ENCODE measurements at places on chromosomes 3 and 15. TPM values are rescaled to one million over a fixed set of nuclear protein-coding genes. Genes with fewer than 3 reads are reported as not detected.

Gene CYP19A1
- not detected for total RNA-seq

- no peaks in the 10 kb centered on the region for H3K36me3 ChIP-seq
- no peak overlapping the region for H3K27ac ChIP-seq
- no peak overlapping the region for H3K4me3 ChIP-seq
- no peaks in the 10 kb centered on the region for H3K27me3 ChIP-seq
Observed at GRCh38 chr3:148408667-148409066, 289.0 kb upstream of the AGTR1 start.

Gene CFAP100
- total RNA-seq = not detected

Gene ZIC1
- total RNA-seq = not detected

- no peaks in the 10 kb centered on the region for H3K27me3 ChIP-seq
- DNase-seq = no peak
- H3K4me3 ChIP-seq = no peak overlapping the region
- H3K27ac ChIP-seq = no peak overlapping the region
- no peaks in the 10 kb centered on the region for H3K4me1 ChIP-seq
- H3K36me3 ChIP-seq = no peaks in the 10 kb centered on the region
Observed at GRCh38 chr3:175260145-175260794, 401.1 kb downstream of the NAALADL2 start.

- H3K4me1 ChIP-seq = peaks cover 7% of the 10 kb centered on the region
- no peaks in the 10 kb centered on the region for H3K36me3 ChIP-seq
- no peak overlapping the region for H3K4me3 ChIP-seq
- no peak for DNase-seq
- no peak overlapping the region for H3K27ac ChIP-seq
Observed at GRCh38 chr15:54289590-54290136, 311.4 kb downstream of the UNC13C start.

- H3K4me1 ChIP-seq = no peaks in the 10 kb centered on the region
- H3K27ac ChIP-seq = no peak overlapping the region
- no peaks in the 10 kb centered on the region for H3K27me3 ChIP-seq
- no peak for DNase-seq
- H3K4me3 ChIP-seq = no peak overlapping the region
Observed at GRCh38 chr15:36177590-36178302, 401.7 kb upstream of the CDIN1 start.

DNA sequence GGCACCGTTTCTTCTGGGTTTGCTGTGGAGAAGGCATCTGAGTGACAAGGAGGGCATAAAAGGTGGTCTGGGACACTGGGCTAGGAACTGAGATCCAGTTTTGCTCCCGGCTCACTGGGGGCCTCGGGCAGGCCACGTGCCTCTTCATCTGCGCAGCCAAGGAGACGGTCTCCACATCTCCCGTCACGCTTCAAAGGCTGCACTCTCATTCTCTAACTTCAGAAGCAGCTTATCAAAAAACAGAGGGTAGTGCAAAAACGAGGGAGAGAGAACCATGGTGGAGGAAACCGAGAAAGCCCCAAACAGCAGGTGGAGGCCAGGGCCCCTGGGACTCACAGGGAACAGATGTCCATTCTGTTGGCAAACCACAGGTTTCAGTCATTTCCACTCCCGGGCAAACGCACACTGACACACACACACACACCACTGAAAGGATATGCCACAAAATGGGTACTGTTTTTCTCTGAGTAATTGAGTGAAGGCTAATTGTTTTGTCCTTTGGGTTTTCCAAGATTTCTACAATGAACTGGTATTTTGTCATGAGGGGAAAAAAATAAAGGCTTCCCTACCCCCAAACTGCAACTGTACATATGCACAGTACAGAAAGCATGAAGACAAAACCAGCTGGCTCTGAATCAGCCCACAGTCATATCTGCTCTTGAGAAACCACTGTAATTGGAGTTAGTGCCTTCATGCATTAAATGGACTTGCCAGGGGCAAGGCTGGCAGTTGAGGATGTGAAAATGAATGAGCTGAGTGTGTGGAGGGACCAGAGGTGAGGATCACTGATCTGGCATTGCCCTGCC, 71.9 kb downstream of the MGLL start:
- H3K27ac ChIP-seq = no peak overlapping the region
- H3K4me3 ChIP-seq = peak overlapping the region; percentile 46
- H3K4me1 ChIP-seq = peaks cover 37% of the 10 kb centered on the region

GRCh38 chr3:5194801-5195509, 7.4 kb downstream of the EDEM1 start:
- H3K27me3 ChIP-seq = no peaks in the 10 kb centered on the region
- H3K27ac ChIP-seq = peak overlapping the region; percentile 100
- DNase-seq = peak; percentile 55
- peaks cover 42% of the 10 kb centered on the region for H3K36me3 ChIP-seq

- H3K27me3 ChIP-seq = peaks cover 6% of the 10 kb centered on the region
- H3K27ac ChIP-seq = no peak overlapping the region
- no peak overlapping the region for H3K4me3 ChIP-seq
- no peaks in the 10 kb centered on the region for H3K4me1 ChIP-seq
- no peak for DNase-seq
- no peaks in the 10 kb centered on the region for H3K36me3 ChIP-seq
Observed at GRCh38 chr15:71601038-71601834, 209.1 kb upstream of the NR2E3 start.

GRCh38 chr3:195209847-195210265, 61.1 kb downstream of the XXYLT1 start:
- DNase-seq = no peak
- H3K4me1 ChIP-seq = peaks cover 9% of the 10 kb centered on the region
- H3K4me3 ChIP-seq = no peak overlapping the region
- H3K27ac ChIP-seq = no peak overlapping the region
- no peaks in the 10 kb centered on the region for H3K36me3 ChIP-seq

- H3K4me3 ChIP-seq = no peak overlapping the region
- DNase-seq = no peak
- no peak overlapping the region for H3K27ac ChIP-seq
- no peaks in the 10 kb centered on the region for H3K27me3 ChIP-seq
- H3K4me1 ChIP-seq = peaks cover 61% of the 10 kb centered on the region
Observed at GRCh38 chr3:56720849-56721248, 37.8 kb upstream of the TASOR start.

GRCh38 chr15:59137566-59137965, 32.6 kb downstream of the CCNB2 start:
- H3K27ac ChIP-seq = no peak overlapping the region
- no peaks in the 10 kb centered on the region for H3K27me3 ChIP-seq

Gene ANKUB1
- total RNA-seq = not detected

DNA sequence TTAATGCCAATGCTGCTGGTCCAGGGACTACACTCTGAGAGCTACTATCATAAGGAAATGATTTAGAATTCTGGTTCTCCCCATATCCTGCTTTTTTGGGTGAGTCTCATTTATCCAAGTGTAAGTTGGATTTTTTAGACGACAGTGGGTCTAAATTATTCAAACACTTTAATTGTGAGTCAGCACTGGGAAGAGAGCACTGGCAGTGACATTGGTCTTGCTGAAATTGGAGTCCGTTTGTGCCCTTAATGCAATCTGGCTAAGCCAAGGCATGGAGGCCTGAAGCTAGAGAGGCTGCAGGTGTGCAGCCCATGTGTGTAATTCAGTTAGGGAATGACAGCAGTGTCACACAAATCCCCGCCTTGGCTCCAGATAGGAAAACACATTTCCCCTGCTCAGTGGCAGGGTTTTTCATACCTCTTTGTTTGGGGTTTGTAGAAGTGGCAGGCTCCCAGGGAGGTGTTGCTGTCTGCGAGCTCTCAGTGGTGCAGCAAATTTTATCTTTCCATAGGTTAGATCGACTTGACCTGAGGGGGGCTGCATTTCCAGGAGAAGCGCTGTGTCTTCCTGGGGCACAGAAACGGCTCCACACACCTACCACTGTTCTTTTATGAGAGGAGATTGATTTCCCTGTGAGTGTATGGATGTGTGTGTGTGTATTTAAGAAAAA, 197.7 kb downstream of the CD47 start:
- no peaks in the 10 kb centered on the region for H3K36me3 ChIP-seq
- no peak overlapping the region for H3K27ac ChIP-seq

DNA sequence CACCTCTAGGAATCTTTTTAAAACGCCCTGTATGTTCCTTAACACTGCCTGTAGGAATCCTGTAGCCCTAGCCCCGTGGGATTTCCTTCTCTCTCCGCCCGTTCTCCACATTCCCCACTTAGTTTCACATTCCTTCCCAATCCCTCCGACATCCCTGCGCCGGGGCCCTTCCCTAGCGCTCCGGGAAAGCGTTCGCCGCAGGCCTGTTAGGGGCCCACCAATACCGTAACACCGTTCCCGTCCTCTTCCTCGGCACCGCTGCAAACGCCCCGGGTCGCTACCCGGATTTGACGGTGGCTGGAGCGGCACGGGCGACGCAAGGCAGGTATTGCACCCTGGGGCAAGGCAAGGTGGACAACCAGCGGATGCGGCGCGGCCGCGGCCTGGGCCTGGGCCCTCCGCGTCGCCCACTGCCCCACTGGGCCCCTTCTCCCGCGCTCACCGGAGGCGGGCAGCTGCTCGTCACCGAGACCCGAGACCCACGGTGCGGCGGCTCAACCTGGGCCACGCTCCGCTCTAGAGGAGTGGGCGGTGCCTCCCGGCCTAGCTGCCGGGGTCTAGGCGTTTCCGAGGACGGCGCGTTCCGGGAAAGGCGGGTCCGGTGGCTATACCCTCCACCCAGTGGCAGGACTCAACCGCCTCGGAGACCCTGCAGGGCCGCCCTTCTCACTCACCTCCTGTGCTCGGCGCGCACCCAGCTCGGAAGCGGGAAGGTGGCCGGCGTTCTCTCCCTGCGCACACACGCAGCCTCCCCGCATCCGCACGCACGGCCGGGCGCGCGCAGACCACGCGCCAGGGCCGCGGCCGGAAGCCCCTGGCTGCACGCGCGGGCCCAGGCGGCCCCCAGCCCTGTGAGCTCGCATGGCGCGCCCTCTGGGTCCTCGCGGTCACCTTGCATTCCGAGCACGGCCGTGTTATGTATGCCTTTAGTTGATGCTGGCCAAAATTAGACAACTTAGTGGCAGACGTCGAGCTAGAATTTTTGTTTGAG, at the start of gene B3GALNT1:
Gene B3GALNT1, minus strand, starts transcription at position 789 of the 991 bp plus-strand sequence. CDS start 18,595 bp downstream, outside the sequence.
- H3K4me3 ChIP-seq = peak within 1 kb of the TSS; percentile 85
- H3K27me3 ChIP-seq = peaks cover 28% of the 10 kb centered on the region
- peak; percentile 40 for DNase-seq

Gene CPLX3
- total RNA-seq = 0.14 TPM

DNA sequence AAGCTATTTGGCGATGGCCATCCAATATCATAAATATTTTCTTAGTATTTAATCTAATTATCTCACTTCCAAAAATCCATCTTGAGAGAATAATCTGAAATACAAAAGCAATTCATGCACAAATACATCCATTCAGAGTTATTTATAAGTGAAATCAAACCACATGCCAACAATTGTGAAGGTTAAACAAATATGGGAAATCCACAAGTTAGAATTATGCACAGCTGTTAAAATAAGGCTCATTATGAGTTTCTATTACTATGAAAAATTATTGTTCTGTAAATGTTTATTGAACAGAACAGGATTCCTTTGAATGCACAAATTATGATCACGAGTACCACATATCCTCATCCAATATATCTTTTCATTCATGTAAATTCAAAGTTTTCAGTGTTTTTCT, 267.7 kb downstream of the PLOD2 start:
- H3K4me1 ChIP-seq = no peaks in the 10 kb centered on the region
- no peaks in the 10 kb centered on the region for H3K27me3 ChIP-seq
- no peak overlapping the region for H3K4me3 ChIP-seq
- no peak for DNase-seq

Gene PDCD6IP
- total RNA-seq = 166 TPM

GRCh38 chr3:138019281-138020069, 9.5 kb downstream of the CLDN18 start:
- no peak overlapping the region for H3K27ac ChIP-seq
- no peak overlapping the region for H3K4me3 ChIP-seq
- H3K27me3 ChIP-seq = peaks cover 1% of the 10 kb centered on the region
- DNase-seq = no peak

Gene CMTM8
- 9.0 TPM for total RNA-seq

Gene EPHB1
- total RNA-seq = 1.3 TPM

Gene PLSCR1
- 48.7 TPM for total RNA-seq

- H3K27ac ChIP-seq = no peak overlapping the region
- H3K27me3 ChIP-seq = no peaks in the 10 kb centered on the region
- no peaks in the 10 kb centered on the region for H3K36me3 ChIP-seq
- no peak for DNase-seq
Observed at GRCh38 chr15:43908516-43909050, 81.8 kb downstream of the WDR76 start.

DNA sequence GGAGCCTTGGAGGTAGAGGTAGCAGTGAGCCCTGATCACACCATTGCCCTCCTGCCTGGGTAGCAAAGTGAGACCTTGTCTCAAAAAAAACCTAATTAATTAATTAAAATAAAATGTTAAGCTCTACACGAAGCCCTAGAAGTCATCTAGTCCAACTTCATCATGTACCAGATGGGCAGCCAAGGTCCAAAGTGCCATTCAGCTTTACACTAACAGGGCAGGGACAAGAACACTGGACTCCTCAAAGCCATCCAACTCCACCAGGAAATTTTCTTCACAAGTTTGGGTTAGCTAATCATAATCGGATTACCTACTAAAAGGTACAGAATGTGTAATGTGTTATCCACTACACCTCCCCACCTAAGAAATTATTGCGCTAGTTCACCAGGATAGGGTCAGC, 48.8 kb downstream of the WWTR1 start:
- DNase-seq = no peak
- no peaks in the 10 kb centered on the region for H3K4me1 ChIP-seq
- peaks cover 6% of the 10 kb centered on the region for H3K27me3 ChIP-seq

Gene LMAN1L
- 0.72 TPM for total RNA-seq

Gene PPP2R3A
- 0.53 TPM for total RNA-seq

- H3K27ac ChIP-seq = no peak overlapping the region
- H3K4me1 ChIP-seq = no peaks in the 10 kb centered on the region
- H3K4me3 ChIP-seq = no peak overlapping the region
- peaks cover 44% of the 10 kb centered on the region for H3K27me3 ChIP-seq
- DNase-seq = no peak
Observed at GRCh38 chr3:186138272-186138981, 29.5 kb upstream of the ETV5 start.

- no peak for DNase-seq
- no peak overlapping the region for H3K27ac ChIP-seq
- H3K4me3 ChIP-seq = no peak overlapping the region
- H3K36me3 ChIP-seq = no peaks in the 10 kb centered on the region
- no peaks in the 10 kb centered on the region for H3K27me3 ChIP-seq
Observed at GRCh38 chr15:35669021-35669420, 123.1 kb upstream of the DPH6 start.

- DNase-seq = peak; percentile 44
- H3K4me1 ChIP-seq = peaks cover 23% of the 10 kb centered on the region
- H3K27ac ChIP-seq = no peak overlapping the region
- H3K36me3 ChIP-seq = no peaks in the 10 kb centered on the region
- H3K4me3 ChIP-seq = peak overlapping the region; percentile 30
Observed at GRCh38 chr15:90165659-90166489, 35.3 kb upstream of the SEMA4B start.

- no peaks in the 10 kb centered on the region for H3K36me3 ChIP-seq
- peak overlapping the region; percentile 90 for H3K27ac ChIP-seq
- DNase-seq = peak; percentile 39
- H3K4me1 ChIP-seq = peaks cover 26% of the 10 kb centered on the region
- no peaks in the 10 kb centered on the region for H3K27me3 ChIP-seq
Observed at GRCh38 chr15:63860155-63860554, 26.4 kb upstream of the HERC1 start.

GRCh38 chr3:134299185-134299887, 48.7 kb upstream of the RYK start:
- DNase-seq = no peak
- H3K27ac ChIP-seq = no peak overlapping the region
- no peaks in the 10 kb centered on the region for H3K4me1 ChIP-seq
- H3K4me3 ChIP-seq = no peak overlapping the region
- peaks cover 28% of the 10 kb centered on the region for H3K27me3 ChIP-seq
- H3K36me3 ChIP-seq = peaks cover 5% of the 10 kb centered on the region

- H3K36me3 ChIP-seq = no peaks in the 10 kb centered on the region
- peaks cover 11% of the 10 kb centered on the region for H3K4me1 ChIP-seq
- DNase-seq = no peak
- no peak overlapping the region for H3K27ac ChIP-seq
- H3K27me3 ChIP-seq = no peaks in the 10 kb centered on the region
Observed at GRCh38 chr3:4271834-4272233, 31.3 kb upstream of the SETMAR start.

Data from activated T-cell treated with anti-CD3 and anti-CD28 coated beads, Interleukin-2, amount 50 U/mL, for 72 hours (primary cell).